ENCODE measurements at places on chromosomes 3 and 15.

- DNase-seq, result peak; percentile 75
Observed at GRCh38 chr3:196528639-196529233, 13.6 kb upstream of the SMCO1 start.

GRCh38 chr3:176087066-176087697 is 1110.1 kb downstream of the TBL1XR1 start:
- DNase-seq, result no peak

GRCh38 chr3:116165135-116165534 is 280.2 kb downstream of the LSAMP start:
- no peak for DNase-seq

GRCh38 chr3:184944241-184944640 is 132.3 kb downstream of the VPS8 start:
- DNase-seq, result no peak

DNA sequence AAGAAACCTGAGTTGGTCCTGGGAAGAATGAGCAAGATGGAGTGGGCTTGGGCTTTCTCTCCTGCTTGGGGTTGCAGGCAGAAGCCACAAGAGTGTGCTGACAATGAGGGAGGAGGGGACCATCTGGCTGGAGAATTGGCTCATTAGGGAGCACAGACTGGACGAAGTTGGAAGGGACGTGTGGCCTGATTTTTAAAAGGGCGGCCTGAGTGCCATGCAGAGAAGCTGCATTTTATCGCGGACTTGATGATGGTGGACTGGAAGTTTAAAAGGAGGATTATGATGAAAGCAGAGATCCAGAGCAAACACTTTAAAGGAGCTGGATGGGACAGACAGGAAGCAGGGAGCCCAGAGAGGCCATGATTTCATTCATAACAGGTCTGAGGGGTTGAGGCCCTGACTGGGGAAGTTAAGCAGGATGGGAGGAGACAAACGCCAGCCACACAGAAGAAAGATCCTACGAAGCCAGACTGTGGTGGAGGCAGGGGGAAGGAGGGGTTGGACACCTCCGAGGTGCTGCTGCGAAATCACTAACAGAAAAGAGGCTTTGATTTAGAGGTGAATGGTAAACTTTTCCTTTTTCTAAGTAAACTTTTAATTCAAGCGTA is 23.6 kb downstream of the TLNRD1 start:
- no peak for DNase-seq

DNA sequence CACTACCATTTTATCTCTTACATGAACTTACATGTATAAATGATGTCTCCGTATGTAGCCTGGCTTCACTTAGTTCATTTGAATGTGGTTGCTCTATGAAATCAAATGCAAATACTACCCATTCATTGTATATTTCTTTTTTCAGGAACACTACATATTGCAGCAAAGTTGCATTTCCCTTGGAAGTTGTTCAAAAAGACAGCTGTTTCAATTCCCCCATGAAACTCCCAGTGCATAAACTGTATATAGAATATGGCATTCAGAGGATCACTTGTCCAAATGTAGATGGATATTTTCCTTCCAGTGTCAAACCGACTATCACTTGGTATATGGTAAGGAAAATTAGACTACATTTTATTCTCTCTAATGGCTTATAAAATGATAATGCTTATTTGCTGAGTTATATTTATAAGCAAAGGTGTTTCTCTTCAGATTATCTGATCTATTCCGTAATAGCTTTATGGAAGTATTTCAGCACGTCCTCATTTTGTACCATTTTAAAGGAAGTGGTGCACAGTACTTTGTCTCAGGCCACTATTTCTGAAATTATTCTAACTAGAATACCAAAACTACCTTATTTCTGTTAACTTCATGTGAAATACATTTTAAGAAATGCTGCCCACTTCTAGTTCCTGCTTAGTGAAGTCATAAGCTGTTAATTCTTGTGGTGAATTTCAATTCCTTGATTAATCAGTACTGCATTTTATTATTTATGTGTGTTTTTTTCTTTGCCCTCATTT is 95.1 kb downstream of the IL1RAP start:
- DNase-seq, result no peak

DNA sequence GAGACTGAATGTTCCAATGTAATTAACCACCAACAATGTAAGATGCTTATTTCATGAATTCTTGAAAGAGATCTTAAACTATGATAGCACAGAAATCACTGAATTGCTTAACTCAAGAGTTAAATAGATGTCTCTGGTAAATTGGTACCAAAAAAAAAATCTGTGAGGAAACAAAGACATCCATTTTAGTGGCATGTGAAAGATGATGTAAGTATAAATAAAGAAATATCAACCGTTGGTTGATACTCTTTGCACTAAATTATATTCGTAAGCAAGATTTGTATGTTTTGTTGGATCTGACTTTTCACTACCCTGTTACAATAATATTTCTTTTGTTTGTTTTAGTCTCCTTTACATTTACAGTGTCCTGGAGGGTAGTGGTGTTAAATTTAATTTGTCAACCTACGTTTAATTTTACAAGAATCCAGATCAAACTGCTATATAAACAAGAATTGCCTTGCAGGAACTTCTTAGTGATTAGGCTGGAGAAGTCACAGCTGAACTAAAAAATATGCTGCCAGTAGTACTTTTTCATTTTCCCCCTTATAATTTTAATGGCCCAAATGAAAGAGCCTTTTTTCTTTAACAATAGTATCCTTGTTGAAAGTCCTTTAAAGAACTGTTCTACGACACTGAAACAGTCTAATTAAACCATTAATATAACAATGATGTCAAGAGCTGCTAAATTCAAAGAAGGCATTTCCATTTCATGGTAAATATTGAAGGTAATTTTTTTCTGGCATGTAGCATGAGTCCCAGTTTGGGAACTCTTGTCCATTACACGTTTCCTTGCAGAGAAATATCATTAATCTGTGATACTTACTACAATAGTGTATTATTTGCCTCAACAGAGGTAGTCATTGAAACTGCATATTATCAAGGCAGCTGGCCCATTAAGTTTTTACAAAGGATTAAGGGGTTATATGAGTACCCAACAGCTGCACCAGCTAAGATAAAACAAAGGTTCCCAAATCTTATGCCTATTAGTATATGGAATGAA is 109.6 kb upstream of the PHLDB2 start:
- DNase-seq, result no peak

- DNase-seq, result no peak
Observed at GRCh38 chr3:104273046-104273649, 1093.6 kb upstream of the ALCAM start.

- no peak for DNase-seq
Observed at GRCh38 chr3:154786724-154787123, 293.4 kb upstream of the MME start.

GRCh38 chr3:180828001-180828720 is 84.3 kb upstream of the FXR1 start:
- DNase-seq, result no peak

DNA sequence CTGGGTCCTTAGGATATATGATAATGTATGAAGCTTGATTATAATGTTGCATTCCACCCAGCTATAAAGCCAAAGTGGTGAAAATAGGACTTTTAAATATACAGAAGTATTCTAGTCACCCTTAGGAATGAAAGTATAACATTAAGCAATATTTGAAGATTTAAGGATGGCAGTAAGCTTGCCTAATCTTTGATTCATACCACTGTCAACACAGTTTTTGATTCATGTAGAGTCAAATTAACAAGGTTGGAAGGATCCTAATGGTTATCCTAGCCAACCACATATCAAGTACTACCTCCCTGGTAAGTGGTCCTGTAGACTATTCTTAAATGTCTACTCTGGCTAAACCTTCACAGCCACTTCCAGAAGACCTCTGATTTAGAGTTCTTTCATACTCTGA is 18.6 kb downstream of the ARIH1 start:
- DNase-seq, result no peak

GRCh38 chr3:83849106-83849730 is 1109.6 kb upstream of the CADM2 start:
- no peak for DNase-seq

DNA sequence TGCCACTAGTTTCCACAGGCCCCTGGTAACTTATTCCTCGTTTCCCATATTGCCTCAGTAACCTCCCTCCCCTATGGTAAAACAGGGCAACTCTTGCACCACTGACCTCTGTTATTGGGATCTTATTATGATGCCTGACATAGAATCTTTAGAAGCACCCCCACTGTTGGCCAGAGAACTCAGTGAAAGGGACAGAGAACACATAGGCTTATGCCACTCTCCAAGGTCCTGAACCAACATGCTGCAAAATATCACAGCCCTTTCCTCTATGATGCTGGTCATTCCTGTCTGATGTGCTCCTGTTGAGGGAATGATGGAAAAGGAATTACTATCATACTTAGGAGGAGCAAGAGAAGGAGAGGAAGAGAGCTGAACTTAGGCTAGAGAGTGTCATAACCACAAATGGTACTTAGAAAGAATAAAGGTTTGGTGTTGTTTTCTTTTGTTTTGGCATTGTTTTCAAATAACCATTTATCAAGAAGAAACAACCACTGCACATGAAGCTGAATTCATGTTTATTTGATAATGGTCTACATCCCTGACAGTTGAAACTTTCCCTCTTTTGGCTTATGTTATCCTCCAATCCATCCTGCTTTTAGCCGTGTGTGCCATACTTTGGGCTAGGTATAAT is 330.2 kb downstream of the EPHB1 start:
- no peak for DNase-seq

DNA sequence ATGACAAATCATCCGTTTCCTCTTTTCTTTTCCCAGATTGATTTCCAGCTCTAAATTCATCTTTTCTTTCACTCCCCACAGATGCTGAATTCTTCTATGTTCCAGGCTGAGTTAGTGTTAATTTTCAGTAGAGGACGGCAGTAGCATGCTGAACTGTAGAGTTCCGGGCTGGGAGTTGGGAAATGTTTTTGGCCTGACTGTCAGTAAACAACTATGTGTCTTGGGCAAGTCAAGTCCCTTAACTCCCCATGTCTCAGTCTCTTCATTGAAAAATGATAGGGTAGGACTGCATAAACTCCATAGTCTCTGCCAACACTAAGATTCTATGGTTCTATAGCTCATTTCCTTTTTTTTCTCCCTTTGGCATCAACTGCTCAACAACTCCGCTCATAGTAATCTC is 333.9 kb downstream of the TIGIT start:
- no peak for DNase-seq

GRCh38 chr3:61805510-61806080 is 244.2 kb downstream of the PTPRG start:
- no peak for DNase-seq

GRCh38 chr15:89826671-89827655 is 12.3 kb upstream of the ANPEP start:
- no peak for DNase-seq

- no peak for DNase-seq
Observed at GRCh38 chr15:62545467-62546227, 380.6 kb upstream of the C2CD4B start.

DNA sequence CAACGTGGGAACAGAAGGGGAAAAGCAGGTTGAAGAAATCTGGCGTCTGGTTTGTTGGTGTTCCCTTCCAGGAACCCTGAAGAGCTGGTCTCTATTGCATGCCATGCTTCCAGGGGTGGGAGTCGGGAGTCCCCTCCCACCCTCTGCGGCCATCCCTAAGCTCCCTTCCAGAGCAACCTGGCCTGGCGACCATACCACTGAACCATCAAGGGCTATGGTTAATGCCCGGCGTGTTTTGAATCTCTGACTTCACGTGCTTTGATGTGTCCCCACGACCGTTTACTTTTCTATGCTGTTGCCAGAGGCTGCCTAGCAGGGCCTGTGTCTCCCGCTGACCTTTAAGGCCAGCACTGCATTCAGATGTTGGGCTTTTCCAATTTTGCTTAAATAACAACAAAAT is 696 bp upstream of the SNRK start:
- no peak for DNase-seq

- no peak for DNase-seq
Observed at GRCh38 chr3:136512381-136512780, 239.8 kb downstream of the STAG1 start.

DNA sequence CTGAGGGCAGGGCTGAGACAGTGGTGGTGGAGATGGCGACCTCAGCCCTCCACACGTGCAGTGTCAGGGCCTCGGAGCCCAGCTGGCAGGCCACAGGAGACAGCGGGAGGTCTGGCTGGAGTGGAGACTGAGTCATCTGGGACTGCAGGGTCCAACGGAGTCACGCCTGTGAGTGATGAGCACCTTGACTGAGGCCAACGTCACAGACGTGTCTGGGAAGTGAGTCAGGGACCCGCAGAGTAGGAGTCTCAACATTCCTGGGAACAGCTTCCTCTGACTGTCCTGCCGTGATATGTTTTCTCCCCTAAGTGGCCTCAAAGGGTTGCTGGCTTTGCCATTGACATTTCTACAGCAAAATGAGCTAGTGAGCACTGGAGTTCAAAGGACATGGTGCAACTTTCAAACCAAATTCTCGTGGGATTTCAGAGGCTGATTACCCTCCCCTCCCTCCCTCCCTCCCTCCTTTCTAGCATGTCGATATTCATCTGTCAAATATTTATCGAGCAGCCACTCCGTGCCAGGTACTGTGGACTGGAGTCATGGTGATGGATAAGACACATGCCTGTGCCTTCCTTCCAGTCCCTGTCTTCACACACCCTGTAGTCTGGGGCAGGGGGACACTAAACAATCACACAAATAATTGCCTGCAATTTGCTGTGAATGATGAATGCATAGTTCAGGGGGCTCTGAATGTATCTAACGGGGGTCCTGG is 53.3 kb upstream of the AMOTL2 start:
- no peak for DNase-seq

DNA sequence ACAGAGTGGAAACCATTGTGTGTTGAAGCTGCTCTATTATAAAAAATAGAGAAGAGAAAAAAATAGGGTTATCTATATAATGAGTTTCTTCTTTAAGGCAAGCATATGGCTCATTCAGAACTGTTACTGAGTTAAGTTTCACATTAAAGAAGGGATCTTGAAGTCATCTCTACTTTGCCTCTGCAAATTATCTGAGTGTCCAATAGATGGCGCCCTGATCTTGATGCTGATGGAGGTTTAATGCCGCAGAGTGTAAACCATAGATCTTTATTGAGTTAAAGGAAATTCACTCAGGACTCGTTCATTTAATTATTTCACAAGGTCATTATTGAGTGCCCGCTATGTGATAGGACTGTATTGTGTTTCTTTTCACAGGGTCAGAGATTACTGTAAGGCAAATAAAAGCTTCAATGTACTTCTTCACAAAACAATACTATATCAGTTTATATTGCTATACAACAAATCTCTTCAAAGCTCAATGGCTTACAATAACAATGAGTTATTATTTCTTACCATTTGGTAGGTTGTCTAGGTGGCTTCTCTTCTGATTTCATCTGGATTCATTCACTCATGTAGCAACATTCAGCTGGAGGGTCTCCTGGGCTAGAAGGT is 171.4 kb downstream of the NSUN3 start:
- DNase-seq, result no peak

DNA sequence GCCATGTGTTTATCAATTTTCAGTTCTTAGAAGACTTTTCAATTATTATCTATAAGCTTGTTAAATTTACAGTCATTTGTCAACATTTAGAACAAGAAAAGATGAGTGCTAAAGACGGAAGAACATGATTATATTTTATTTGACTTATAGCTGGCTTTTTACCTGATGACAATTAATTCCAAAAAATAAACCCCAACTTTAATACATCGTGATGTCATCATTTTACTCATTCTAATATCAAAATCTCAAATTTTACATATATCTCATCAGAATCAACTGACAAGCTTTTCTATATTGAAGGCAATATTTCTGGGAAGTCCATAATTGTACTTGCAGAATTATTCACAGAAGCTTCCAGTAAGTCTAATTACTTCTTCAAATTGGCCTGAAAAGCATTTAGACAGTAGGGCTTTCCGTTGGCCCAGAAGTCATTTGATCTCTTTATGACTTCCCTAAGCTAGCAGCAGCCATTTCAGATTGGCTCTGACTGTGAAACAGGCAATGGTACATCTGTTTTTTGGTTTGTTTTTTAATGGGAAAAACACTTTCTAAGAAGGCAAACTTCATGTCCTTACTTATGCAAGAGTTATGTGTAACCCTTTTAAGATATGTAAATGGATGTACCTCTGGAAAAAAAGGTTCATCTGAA is 234.7 kb upstream of the PLSCR5 start:
- DNase-seq, result no peak
